ENCODE measurements at places on chromosomes 5 and 9.

- DNase-seq: no peak
Observed at GRCh38 chr5:176618783-176619182, 8.8 kb upstream of the GPRIN1 start.

DNA sequence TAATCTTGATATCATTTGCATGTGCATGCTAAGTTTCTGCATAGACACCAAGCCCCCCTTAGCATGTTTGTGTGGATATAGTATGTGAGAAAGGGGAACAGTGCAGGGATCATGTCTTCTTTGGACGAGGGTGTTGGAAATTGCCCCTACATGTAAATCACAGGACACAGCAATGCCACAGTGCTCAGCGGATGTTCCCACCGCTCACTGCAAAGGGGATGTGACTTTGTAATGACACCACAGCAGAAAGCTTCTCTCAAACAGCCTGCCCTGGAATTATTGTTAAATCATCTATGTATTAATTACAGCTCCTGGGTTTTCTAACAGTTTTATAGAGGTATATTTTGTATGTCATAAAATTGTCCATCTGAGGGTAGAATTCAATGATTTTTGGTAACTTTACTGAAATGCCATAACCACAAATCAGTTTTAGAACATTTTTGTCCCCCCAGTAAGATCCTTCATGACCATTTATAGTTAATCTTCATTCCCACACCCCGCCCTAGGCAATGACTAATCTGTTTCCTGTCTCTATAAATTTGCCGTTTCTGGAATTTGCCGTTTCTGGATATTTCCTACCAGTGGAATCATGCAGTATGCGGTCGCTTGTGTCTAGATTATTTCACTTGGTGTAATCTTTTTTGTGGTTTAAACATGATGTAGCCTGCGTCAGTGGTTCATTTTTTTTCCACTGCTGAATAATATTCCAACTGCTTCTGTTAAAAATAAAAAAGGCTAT is 648.5 kb upstream of the WWC1 start:
- no peak for DNase-seq

DNA sequence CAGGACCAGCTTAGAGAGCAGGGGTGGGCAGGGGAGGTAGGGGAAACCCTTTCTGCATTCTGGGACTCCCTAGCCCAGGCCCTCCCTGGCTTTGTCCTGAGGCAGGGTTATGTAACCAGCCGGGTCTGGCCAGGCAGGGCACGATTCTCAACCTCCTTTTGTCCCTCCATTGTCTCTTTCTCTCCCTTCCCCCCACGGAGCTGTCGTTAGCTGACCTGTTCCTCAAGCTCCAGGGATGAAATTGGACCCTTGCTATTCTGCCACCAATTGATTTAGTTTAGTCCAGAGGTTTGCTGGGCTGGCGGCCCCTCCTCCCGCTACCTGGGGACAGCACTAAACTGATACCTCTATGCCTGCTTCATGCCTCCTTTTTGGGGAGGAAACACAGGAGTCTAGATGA is 9.4 kb upstream of the NDST1 start:
- no peak for DNase-seq

GRCh38 chr5:157107508-157107907 is 1.3 kb downstream of the HAVCR2 start:
- no peak for DNase-seq

DNA sequence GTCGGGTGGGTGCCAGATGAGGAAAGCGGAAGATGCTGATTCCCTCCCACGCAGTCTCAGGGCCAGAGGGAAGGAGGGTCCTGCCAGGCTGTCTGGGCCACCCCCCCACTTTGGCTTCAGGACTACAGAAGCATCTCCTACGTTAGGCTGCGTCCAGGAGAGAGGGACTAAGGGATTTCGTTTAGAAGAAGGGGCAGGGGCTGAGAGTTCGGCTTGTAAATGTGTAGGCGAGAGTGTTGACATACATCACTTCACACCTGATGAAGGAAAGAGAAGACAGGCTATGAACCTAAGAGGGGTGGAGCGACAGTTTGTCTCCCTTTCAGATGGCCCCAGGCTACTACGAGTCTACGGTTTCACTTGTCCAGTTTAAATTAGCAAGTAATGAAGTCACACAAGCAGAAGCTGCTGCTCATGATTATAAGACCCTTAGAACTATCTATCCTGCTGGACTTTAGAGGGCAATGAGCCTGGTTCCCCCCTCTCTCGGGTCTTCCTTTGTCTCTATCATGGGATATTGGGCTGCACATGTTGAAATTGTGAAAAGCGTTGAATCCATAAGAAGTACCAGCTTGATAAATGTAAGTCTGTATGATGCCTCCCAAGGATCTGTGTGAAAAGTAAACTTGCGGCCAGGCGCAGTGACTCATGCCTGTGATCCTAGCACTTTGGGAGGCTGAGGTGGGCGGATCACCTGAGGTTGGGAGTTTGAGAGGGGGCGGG is 193.0 kb downstream of the AOPEP start:
- DNase-seq: no peak

- DNase-seq: no peak
Observed at GRCh38 chr9:133201424-133202144, 7.5 kb downstream of the OBP2B start.

- DNase-seq: no peak
Observed at GRCh38 chr5:1101961-1102713, 9.7 kb downstream of the SLC12A7 start.

- DNase-seq: no peak
Observed at GRCh38 chr5:1321576-1321975, 23.3 kb downstream of the CLPTM1L start.

- DNase-seq: no peak
Observed at GRCh38 chr9:1659363-1659690, 355.8 kb upstream of the SMARCA2 start.

GRCh38 chr5:142520885-142521284 is 165.0 kb downstream of the FGF1 start:
- no peak for DNase-seq

Measured in anterior cingulate cortex (tissue), 58 donors.